ENCODE measurements at places on chromosomes 1 and 21. TPM values are rescaled to one million over a fixed set of nuclear protein-coding genes. Genes with fewer than 3 reads are reported as not detected.

- no peak for DNase-seq
Measured at GRCh38 chr21:27450216-27450615, 483.3 kb upstream of the ADAMTS5 start.

DNA sequence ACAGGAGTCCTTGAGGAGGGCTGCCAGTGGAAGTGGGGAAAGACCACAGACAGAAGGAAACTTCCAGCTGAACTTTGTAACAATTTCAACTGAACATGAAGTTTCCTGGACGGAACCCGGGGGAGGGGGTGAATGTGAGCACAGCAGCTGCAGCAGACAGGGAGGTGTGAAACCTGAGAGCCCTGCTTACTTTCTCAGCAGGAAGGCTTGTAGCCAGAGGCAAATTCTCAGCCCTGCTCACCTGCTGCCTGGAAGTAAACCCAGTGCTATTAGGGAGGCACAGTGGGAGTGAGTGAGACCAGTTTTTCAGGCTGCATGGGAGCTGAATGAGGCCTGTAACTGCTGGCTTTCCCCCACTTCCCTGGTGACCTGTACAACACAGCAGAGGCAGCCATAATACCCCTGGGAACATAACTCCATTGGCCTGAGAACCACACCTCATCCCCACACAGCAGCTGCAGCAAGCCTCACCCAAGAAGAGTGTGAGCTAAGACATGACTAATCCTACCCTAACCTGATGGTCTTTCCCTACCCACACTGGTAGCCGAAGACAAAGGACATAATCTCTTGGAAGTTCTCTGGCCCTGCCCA is 9.6 kb upstream of the SPRR2F start:
- no peak for DNase-seq

Gene PCP4L1
- total RNA-seq: 0.62 TPM

Gene TCP10L
- total RNA-seq: 2.6 TPM

GRCh38 chr1:242449661-242450060 is 74.8 kb downstream of the PLD5 start:
- DNase-seq: no peak

Gene OTUD3
- total RNA-seq: 4.6 TPM

DNA sequence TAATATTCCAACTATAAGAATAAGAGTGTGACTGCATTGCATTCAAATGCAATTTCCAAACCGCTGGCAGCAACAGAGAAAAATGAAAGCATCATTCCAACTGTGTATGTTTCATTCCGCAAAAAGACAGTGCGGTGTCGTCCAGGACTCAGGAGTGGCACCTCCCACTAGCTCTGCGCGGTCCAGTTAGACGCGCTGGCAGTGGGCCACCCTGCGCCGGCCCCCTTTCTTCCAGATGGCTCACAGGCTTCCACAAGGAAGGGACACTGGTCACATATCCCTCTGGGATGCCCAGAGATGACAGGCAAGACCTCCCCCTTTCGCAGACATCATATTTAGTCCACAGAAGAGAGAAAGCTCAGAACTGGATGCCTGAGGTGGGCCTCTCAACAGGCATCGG is 11.9 kb downstream of the WRAP73 start:
- no peak for DNase-seq

Gene CHI3L2
- total RNA-seq: 11.7 TPM

GRCh38 chr1:20080441-20081352 is 10.7 kb downstream of the PLA2G5 start:
- no peak for DNase-seq

DNA sequence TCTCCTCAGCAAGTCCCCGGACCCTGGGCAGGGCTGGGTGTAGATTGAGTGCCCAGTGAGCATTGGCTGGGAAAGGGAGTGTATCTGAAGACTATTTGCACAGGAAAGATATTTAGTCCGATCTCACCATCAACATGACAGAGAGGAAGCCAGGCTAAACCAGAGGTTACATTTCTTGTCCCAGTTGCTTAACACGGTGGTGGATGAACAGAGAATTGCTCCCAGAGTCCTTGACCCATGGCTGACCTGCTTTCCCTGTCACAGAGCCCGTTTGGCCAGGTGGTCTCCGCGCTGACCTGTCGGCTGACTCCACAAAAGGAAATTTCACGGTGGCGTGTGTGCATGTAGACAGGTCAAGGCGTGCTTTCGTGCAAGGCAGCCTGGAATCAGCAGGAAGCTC is 83.5 kb downstream of the BEND5 start:
- DNase-seq: no peak

- DNase-seq: no peak
Measured at GRCh38 chr1:51569284-51570062, 47.4 kb upstream of the OSBPL9 start.

- DNase-seq: no peak
Measured at GRCh38 chr1:41627491-41628280, 143.2 kb upstream of the EDN2 start.

Gene RSBN1
- 8.1 TPM for total RNA-seq

DNA sequence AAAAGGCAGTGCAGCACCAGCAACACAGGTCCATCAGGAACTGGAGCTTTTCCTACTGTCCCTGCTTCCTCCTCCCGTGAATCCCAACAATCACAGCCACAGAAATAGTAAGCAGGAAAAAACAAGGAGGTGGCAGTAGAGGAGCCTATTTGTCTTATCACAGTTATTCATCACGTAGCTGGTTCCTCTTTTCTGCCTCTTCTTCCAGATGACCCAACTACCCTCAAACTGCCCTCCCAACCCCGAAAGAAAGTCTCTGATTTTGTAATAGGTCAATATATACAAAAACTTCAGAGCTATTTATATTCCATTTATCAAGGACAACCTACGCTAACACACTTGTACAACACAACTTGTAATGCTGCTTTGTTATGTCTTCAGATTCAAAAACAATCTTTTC is 21.4 kb downstream of the GNB1 start:
- no peak for DNase-seq

Gene EPHA2
- 24.1 TPM for total RNA-seq

- no peak for DNase-seq
Measured at GRCh38 chr1:206128196-206128595, 11.0 kb upstream of the AVPR1B start.

GRCh38 chr21:28235169-28235895 is 757.3 kb downstream of the LTN1 start:
- DNase-seq: no peak

Gene TENT5C
- total RNA-seq: 16.3 TPM

GRCh38 chr1:81431624-81432000 is 369.1 kb upstream of the ADGRL2 start:
- no peak for DNase-seq

Gene WNT2B
- total RNA-seq: 4.0 TPM

GRCh38 chr1:108570998-108571401 is 11.1 kb downstream of the EEIG2 start:
- DNase-seq: no peak

Gene OLIG1
- not detected for total RNA-seq

Gene FGR
- total RNA-seq: 8.6 TPM

DNA sequence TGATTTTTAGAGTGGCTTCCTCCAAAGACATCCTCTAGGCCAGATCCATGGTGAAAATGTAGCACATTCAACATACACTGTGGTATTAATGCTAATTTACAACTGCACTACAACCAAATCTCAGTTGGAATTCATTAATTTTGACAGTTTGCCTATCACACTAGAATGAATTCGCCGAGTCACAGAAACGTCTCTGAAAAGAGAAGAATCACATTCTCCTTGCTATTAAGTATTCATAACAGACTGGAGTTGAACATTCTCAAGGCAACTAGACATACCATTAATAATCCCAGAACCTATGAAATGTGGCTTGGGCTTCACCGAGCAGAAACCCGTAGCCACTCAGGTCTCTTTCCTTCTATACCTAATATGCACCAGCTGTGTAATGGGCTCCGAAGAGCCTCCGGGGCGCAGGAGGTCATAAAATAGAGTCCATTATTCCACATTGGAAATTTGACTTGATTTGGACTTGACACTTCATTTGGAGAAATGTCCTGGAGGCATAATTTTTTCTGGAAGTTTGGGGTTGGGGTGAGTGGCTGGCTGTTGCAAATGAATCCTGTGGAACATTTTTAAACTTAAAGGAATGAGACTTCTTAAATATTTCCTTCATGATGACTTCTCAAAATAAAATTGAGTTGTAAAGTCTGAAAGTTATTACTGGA is 117.1 kb downstream of the DSCAM start:
- DNase-seq: no peak

DNA sequence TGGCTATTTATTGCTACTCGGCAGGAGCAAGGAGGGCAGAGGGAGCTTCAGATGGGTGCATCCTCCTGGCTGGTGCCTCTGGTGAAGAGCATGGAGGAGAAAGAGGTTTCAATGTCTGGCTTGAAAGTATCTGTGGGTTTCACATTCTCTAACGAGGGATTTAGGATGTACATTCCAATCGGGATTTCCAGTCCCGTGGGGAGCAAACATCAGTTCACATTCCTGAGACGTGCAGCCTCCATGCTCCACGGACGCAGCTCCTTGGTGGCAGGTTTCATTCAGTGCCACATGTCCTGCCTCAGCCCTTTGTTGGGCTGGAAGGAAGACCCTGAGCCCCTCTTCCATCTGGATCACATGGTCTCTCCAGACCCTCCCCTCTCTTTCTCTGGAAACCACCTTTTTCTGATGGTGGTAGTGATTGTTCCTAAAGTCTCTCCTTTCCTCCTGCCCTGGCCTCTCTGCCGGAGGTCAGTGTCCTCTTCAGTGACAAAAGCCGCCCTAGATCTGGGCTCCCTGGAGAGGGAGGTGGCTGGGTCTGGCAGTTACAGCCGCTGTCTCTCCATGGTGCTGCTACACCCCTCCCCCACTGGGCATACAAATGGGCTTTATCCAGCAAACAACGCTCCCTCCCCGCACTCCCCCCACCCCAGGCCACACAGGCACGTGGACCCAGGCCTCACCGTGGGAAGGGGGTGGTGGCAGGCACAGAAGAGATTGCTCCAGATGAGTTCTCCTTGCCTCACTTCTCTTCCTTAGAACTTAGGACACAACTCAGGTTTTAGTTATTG is 826 bp upstream of the CA14 start:
- no peak for DNase-seq

DNA sequence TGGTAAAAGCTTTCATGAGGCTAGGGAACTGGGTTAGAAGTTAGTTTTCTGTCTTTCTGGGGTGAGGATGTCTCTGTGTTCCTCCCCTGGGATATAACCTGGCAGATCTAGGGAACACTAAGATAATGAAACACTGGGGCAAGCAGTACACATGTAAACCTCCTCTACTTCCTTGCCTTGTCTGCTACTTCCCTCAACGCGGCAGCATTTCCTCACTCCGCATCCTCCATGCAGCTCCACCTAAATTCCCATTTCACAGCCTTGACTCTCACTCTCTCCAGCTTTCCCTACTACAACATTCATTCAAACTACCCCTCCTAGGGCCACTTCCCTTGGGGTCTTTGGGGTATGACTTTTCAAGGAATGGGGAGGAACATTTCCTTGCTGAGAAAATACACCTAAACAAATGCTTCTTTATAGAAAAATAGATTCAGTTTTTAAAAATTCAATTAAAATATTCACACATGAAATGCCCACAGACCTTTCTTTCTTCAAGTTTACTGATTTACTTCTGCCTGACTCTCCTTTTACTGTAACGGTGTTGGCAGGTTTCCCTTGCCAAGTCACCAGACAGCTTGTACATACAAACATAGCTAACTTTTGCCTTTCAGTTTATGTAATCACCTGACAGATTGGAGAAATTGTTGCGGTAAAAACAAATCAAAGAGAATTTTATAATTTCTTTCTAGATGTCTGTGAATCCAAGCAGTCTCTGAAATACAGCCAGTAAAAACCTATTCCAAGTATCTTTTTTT is 90.1 kb downstream of the TNFSF18 start:
- DNase-seq: no peak

Data from left cardiac atrium (tissue), 4 donors.